ENCODE measurements at places on chromosomes 12 and 14.

DNA sequence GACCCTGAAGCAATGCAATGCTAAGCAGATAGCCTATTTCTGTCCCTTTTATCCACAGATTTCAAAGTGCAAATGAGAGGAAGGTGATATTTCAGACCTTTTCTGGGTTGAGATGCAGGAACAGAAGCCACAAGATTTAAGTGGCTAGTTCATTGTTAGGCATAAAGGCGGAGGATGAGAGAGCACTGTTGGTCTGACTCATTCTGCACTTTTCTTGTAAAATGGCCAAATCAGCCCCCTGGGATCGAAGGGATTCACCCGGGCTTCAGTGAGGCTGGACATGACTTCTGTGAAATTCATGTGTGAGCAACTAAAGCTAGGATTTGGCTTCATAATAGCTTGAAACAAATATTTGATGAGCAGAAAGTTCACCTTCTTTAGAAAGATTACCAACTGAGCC, 101.9 kb upstream of the OVCH1 start:
- no peak for DNase-seq

- no peak for DNase-seq
Observed at GRCh38 chr14:61482348-61483206, 161.2 kb downstream of the PRKCH start.

DNA sequence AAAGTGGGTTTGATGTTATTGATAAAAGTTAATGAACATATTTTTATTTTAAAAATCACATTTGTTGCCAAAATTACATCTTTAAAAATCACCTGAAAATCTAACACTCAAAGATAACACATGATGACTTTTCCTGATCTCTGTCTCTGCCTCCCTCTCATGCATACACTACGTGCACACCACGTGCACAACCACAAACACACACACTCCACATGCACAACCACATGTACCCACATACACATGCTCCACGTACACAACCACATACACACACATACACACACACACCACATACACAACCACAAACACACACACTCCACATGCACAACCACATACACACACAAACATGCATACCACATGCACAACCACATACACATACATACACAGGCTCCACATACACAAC, 61.8 kb upstream of the TMEM132C start:
- no peak for DNase-seq

- DNase-seq, result no peak
Observed at GRCh38 chr14:45811155-45811554, 558.2 kb upstream of the MIS18BP1 start.

DNA sequence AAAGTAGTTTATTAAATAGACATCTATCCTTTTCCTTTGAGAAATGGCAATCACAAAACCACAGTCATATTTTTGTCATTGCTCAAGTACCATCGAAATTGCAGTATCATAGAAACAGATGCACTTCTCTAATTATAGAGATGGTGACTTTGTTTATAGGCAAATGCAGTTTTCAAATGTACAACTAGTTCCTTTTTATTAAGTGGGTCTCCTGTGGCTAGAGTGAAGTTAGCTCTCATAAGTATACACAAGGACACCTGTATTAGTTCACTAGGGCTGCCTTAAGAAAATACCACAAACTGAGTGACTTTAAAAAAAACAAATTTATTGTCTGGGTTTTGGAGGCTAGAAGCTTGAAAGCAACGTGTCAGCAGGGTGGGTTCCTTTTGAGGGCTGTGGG, 62.8 kb downstream of the OTOGL start:
- DNase-seq, result no peak

DNA sequence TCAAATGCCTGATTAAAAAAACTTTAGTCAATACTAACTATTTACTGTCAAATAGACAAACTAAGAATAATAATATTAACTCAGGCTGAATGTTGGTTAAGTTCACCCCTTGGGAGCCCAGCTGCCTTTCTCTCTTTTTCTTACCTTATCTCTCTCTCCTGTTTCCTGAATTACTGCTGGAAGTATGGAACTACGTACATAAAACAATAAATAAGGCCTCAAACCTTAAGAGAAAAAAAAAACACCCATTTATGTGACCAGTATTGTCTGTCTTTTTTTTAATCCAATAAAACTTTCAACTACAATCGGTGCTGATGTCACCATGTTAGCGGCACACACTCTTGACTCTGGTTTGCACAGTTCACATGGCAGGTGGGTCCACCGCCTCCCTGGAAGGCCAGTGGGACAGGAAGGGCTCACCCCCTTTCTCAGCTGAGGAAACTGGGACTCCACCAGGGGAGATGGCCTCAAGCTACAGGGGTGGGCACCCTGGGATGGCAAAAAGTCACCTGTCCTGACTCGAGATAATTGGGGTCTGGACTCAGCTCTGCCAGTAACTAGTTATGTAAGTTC, 21.3 kb downstream of the BCL11B start:
- DNase-seq, result no peak

DNA sequence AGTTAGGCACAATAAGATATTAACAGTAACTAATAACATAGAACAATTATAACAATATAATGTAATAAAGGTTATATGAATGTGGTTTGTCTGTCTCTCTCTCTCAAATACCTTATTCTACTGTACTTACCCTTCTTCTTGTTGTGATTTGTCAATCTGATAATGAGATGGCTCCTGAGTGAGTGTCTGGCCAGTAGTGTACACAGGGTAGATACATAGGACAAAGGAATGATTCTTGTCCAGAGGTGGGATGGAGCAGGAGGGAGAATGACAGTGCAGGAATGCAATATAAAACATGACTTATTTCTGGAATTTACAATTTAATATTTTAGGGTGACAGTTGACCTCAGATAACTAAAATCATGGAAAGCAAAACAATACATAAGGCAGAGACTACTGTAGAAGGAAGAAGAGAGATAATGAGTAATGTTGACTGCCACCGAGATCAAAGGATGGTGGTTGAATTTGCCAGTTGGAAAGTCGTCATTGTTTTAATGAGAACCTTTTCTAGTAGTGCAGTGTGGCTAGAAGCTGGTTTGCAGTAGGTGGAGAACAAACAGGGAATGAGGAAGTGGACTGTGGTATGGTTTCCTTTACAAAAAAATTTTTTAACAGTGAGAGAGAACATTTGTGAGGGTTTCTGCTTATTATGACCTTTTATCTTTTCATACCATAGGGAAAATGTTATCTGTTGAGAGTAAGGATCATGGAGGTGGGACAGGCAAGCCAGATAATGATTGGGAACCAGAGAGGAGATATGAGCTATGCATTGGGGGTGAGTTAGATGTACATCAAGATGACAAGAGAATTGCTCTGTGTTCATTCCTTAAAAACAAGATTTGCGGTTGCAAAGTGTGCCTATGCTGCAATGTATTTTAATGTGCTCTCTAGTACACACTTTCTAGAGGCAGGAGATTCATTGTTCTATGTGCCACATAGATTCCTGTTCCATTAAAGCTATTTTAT, 458.3 kb downstream of the BTG1 start:
- no peak for DNase-seq

DNA sequence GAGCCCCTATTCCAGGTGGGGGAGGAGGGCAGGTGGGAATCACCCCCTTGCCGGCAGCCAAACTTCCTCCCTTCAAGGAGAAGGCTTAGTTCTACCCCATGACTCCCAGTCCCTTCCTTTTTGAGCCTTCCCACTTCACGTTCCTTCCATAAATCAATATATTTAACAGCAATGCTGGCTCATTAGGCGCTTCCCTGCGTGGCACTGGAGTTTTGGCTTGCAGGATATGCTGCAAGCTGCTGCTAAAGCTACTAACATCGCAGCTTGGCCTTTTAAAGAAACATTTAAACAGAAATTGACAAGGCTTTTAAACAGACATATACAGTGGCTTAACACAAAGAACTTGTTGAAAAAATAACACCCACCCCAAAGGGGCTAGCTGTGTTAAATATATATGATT, 308.0 kb upstream of the FKBP4 start:
- no peak for DNase-seq

GRCh38 chr14:60819575-60819974, 85.0 kb downstream of the MNAT1 start:
- no peak for DNase-seq

- DNase-seq, result peak; percentile 9
Observed at GRCh38 chr14:77067632-77068516, 30.2 kb upstream of the CIPC start.

DNA sequence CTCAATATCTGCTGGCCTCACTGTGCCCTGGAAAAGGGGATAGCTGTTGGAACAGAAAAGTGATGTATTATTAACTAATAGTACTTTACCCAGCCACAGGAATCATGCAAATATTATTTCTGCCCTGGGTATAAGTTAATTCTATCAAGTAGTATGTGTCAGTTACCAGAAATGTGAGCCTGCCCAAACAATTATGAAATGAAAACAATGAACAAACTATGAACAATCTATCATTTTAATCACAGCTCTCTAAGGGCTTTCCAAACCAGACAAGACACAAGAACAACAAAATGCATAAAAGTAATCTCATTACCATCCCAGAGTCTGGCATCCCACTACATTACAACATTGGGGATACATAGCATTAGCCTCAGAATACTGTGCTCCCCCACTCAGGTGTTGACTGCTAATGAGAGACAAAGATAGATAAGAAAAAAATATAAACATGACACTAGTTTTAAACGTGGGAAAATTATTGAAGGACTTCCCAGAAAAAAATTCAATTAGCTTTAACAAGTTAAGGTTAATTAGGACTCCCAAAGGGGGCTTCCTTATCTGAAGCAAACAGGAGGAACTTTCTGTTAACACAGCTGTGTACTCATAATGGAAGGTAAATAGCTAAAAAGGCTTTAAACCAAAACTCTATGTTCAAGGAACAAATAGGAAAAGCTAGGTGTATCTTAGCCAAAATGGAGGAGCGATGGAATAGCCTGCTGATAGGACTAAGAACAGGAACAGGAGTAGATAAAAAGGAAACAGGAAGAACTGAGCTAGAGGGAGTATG, 3.3 kb downstream of the DCAF5 start:
- no peak for DNase-seq

DNA sequence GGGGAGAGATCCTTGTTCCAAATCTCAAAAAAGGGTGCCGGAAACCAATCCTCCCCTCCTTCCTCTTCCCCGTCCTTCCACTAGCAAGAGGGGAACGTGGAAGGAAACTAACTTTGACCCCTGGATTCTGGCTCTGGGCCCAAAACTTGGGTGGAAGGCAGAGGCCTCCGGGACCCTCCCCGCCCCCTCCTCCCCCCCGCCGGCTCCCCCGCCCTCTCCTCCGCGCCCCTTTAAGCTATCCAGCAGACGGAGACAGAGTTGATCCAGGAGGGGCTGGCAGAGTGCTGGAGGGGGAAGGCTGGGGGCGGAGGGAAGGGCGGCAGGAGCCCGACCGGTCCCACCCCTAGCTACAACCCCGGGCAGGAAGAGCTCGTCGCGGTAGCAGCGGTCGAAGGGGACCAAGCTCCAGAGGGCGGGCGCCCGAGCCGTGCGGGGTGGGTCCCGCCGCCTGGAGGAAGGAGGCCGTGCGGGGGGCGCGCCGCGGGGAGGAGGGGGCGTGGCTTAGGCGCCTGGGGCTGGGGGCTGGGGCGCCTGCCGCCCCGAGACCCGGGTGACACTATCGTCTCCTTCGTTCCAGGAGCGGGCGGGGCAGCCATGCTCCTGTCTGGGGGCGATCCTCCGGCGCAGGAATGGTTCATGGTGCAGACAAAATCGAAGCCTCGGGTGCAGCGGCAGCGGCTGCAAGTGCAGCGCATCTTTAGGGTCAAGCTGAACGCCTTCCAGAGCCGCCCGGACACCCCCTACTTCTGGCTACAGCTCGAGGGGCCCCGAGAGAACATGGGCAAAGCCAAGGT, at the start of gene NYNRIN:
TSS of gene NYNRIN (plus strand) at position 351 of the 794 bp plus-strand sequence. CDS start at position 595, 244 bp downstream.
- no peak for DNase-seq

GRCh38 chr12:94689002-94689645, 38.8 kb upstream of the TMCC3 start:
- no peak for DNase-seq

GRCh38 chr12:75944097-75944904, 87.3 kb downstream of the PHLDA1 start:
- peak; percentile 94 for DNase-seq

DNA sequence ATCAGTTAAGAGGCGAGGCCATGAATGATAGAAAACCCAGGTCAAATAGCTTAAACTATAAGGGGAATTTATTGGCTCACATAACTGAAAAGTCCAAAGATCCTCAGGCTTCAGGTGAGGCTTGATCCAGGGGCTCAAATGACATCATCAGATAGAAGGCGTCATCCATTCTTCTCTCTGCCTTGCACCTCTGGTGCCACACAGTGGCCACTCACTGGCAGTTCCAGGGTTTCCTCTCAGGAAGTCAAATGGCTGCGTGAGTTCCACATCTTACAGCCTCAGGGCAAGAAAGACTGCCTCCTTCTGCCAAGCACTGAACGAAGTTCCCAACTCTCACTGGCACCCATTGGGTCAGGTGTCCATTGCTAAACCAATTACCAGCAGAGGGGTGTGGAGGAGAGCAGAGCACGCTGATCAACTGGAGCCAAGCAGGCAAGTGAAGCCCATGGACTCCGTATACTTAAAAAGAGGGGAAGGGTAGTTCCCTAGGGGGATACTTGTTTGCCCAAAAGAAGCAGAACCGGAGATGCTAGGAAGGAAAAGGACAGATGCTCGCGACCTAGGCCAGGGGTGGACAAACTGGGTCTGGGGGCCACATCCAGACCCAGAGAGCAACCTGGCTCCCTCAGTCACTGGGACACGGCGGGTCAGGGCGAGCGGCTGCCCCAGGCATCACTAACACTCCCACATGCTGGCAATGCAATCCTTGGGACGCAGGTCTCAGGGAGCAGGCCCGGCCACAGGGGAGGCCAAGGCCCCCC, 69.3 kb downstream of the SERPINA3 start:
- DNase-seq, result peak; percentile 4

DNA sequence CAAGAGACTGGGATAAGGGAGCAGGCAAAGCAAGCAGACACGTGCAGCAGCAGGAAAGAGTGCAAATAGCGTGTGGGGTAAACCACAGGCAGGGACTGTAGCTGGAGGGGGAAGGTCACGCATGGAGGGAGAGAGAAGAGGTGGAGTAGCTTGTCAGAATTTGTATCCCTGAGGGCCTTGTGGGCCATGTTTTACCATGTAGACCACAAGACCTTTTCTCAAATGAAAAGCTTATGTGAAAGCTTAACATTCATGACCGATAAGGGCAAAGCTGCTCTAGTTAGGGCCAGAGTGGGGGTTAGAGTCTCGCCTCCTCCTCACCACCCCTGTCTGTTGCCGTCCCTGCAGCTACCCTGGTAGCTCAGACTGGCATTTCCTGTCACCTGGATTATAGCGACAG, 152.9 kb upstream of the E2F7 start:
- no peak for DNase-seq

GRCh38 chr14:56195704-56196103, 77.5 kb downstream of the PELI2 start:
- DNase-seq, result no peak

GRCh38 chr14:72882047-72882446, 11.9 kb downstream of the DPF3 start:
- no peak for DNase-seq

- no peak for DNase-seq
Observed at GRCh38 chr14:54343272-54344121, 53.3 kb upstream of the CDKN3 start.
